ENCODE measurements at places on chromosomes 4 and X.

DNA sequence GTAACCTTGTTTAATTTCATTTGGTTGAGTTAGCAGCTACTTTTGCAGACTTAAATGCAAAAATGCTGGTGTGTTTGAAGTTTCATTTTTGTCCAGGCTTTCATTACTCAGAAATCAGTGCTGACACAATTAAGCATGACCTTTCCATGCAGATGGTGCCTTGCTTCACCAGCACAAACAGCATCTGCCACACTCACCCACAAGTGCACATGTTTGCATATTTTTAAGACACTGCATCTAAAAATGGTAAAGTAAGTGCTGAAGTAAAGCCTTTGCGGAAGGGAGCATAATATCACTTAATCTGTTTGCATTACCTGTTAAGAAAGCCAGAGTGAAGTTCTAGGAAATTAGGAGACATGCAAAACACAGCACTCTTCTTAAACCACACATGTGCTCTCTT lies 7.3 kb upstream of the DAPP1 start:
- no peak for DNase-seq

DNA sequence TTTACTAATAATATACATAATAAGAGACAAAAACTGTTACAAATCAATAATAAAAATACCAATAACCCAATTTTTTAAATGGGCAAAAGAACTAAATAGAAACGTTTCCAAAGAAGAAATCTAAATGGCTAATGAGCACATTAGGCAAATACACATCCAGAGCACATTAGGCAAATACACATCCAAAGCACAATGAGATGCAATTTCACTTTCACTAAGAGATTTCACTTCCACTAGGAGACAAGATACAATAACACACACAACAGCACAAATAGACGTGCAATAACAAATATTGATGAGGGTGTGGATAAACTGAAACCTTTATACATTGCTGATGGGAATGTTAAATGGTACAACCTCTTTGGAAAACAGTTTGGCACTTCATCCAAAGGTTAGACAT lies 250.7 kb downstream of the ARAP2 start:
- DNase-seq: no peak

- DNase-seq: no peak
Measured at GRCh38 chr4:185145572-185145971, 2.5 kb downstream of the SLC25A4 start.

DNA sequence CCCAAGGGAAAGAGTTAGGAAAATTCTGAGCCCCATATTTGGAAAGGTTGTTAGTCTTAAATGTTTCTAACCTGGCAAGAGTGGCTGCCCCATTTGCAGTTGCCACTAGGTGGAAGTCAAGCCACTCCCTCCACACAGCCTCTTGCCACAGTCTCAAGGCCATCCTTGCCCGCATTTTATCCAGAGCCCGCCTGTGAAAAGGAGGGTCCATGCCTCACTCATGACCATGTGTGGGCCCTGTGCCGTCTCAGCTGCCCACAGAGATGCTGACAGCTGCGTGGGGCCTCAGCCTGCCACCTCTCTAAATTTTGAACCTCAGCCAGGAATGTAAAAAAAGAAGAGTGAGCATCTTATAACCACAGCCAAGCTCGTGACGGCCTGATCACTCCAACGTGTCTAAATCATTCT lies 201.5 kb upstream of the FAM241A start:
- DNase-seq: no peak

DNA sequence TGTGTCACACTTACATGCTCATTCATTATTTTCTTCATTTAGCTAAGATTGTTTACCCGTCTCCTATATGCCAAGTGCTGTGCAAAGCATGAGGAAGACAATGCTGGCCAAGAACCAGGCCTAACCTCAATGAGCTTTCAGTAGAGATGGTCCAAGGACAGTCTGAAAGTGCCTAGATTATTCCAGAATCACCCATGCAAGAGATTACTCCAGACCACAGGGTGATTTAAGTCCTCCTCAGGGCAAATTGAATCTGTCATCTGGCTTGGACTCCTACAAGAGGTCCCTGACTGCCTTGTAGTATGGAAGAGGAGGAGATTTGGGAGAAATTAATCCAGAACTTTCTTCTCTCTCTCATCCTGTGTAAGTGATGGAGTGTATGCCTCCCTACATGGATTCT lies 99.4 kb upstream of the NDP start:
- no peak for DNase-seq

DNA sequence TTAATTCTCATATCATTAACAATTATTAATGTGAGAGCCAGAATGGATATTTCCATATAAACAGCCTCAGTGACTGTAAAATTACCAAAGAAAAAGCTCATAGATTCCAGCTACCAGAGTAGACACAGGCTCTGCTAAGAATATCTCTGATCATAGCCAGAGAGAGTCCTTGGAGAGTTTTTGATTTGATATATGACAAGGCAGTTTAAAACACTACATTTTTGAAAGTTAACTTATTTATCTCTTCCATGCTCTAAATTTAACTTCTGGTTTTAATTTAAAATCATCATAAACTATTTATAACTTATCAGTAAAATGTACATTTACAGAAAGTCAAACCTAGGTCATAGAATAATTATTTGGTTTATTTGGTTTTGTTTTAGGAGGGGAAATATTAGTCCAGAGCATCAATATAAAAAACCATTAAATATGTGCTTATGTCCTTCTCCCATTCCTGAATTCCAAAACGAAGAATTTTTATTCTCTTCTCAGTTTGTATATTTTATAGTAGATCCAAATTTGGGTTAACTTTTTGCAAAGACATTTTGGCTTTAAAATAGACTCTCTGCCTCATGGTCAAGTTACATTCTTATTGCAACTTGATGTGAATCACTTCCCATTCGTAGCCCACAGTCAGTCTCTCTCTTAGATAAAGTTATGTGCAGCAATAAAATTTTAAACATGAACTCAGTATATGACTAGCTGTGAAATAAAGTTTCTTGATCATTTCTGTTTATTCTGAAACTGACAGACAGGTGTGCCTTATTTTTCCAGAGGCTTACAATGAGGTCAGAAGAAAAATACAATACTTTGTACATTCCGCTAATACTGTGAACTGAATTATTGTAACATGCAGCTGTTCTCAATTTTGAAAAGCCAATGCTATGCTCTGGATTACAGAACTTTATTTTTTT lies 267.1 kb downstream of the PAPSS1 start:
- no peak for DNase-seq

- DNase-seq: no peak
Measured at GRCh38 chr4:168711197-168712140, 214.6 kb downstream of the PALLD start.

GRCh38 chrX:76155786-76156185 lies 17.1 kb upstream of the PBDC1 start:
- no peak for DNase-seq

DNA sequence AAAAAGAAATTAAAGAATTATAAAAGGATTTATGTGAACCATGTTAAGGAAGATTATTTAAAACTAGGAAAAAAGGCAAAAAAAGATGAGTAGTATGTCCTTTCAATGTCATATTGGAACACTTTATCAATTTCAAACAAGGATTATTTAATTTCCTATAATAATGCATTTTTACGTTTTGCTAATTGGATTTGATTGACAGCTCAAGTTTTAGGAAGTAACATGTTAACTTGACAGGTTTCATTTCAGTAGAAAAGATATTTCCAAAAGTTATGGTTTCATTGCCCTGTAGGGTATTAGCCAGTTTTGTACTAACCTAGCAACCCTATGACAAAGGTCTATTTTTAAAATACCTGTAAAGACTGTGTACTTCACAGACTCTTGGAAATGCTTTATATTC lies 379.6 kb upstream of the ZFP42 start:
- no peak for DNase-seq

DNA sequence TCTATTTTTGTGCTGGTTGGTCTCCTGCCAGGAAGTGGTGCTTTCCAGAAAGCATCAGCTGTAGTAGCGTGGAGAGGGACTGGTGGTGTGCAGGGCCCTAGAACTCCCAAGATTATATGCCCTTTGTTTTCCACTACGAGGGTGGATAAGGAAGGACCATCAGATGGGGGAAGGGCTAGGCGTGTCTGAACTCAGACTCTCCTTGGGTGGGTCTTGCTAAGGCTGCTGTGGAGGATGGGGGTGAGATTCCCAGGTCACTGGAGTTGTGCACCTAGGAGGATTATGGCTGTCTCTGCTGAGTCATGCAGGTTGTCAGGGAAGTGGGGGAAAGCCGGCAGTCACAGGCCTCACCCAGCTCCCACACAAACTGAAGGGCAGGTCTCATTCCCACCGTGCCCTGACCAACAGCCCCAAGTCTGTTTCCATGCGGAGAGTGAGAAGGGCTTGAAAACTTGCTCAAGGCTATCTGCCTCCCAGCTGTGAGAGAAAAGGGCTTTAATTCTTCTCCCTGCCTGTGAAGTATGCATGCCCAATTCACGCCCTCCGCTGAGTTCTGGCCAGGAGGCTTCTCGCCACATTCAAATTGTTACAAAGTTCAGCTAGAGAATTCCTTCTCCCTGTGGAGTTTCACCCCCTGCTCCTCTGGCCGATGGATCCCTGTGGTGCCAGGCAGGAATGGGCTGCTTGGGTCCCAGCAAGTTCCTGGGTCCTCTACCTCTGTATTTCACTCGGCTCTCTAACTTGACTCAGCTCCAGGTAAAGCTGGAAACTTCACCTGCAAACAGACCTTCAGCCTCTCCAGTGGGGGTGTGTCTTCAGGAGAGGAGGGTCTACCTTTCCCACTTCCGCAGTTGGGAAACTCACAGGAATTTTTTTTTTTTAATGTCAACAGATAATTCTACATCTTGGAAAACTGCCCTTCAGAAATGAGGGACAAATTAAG lies 7.7 kb upstream of the CSTF2 start:
- DNase-seq: no peak

DNA sequence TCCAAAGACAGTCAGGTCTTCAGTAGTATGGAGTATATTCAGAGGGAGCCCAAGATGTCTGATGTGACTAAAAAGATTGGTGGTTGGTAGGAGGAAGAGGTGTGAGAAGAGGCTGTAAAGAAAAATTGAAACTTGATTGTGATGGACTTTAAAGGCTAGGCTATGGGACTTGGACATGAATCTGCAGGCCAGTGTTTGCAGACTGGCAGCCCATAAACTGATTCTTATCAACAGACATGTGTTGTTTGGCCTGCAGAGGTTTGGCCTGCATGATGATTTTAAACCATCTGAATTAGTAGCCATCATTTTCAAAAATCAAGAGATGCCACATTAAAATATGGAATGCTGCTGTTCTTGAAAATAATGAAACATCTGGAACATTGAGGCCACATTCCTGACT lies 5.4 kb upstream of the AR start:
- no peak for DNase-seq

DNA sequence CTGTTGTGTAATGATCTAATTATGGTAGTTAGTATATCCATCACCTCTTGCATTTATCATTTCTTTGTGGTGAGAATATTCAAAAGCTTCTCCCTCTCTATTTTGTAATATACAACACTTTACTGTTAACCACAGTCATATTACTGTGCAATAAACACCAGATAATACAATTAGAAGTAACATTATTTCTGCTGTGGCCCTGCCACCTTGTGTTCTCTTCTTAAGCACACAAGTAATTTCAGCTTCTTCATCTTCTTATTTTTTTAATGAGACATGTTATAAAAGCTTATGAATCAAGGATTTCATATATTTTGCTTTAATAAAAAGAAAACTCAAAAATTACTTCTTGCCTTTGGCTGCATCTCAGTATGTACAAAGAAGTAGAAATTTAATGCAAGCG lies 675.2 kb upstream of the INTU start:
- DNase-seq: no peak

DNA sequence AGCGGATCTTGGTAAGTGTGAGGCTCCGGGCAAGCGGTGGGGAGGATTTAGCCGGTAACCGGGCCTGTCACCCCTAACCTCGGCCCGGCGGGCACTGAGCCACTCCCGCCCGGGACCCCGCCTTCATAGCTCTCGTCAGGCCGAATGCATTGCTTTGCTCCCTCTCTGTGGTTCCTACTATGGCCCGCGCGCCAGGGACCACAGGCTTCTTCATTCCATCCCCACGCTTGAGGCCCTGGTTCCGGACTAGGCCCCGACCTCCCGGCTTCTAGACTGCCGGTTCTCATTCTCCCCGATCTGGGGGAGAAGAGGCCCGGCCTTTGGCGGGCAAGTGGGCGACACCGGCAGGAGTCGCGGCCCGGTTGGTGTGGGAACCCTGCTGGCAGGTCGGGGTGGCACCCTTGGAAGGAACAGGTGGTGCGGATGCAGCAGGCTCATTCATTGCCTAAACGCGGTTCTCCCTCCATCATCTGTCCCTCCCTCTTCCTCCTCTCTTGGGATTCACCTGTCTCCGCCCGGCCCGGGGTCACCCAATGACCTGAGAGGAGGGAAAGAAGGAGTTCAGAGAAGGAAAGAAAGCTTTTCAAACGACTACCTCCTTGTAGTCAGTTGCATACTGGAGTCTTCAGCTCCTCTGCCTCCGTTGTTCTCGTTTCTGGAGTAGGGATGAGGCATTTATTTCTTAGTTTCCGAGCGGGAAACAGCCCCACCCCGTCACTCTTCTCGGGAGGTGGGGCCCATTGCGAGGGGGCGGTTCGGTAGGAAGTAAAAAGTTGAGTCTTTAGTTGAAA lies at the start of gene NDUFC1:
Gene NDUFC1, minus strand, starts transcription at position 657 of the 791 bp plus-strand sequence. CDS start 6,679 bp downstream, outside the sequence.
- no peak for DNase-seq

- DNase-seq: no peak
Measured at GRCh38 chrX:39773150-39773549, 324.6 kb downstream of the BCOR start.

DNA sequence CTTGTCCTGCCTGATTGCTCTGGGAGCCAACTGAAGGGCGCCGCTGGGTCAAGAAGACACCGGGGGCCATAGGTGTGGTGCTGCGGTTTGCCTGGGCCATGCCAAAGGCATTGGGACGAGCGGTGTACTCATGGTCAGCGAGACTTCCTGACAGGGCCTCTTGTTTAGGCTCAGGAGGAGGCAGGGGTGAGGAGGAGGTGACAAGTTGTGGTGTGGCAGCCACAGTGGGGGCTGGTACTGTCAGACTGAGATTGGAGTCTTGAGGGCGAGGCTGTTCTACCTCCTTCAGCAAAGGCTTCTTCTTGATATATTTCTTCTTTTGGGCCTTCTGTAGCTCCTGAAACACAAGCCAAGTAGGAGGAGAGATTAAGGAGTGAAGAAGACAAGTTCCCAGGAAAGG lies 104.1 kb downstream of the PHF8 start:
- no peak for DNase-seq

- DNase-seq: no peak
Measured at GRCh38 chrX:16868920-16869319, 1.2 kb downstream of the RBBP7 start.

GRCh38 chr4:19063662-19064061 lies 1042.1 kb upstream of the LCORL start:
- DNase-seq: no peak

DNA sequence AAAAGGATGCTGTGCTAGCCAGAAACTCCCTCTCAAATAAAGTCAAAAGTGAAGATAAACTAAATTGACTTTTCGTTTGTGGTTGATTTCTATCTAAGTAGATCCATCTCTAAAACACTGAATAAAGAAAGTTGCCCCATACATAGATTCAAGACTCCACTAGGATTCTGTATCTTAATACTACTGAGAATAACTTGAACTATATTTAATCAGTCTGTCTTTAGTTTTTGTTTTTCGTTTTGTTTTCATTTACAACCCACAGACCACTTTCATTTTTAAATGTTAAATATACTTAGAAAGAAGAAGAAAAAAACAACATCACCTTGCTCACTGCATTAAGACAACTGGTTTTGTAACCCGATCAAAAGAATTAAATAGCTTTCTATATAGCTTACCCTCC lies 655.0 kb downstream of the RPA4 start:
- no peak for DNase-seq

All from omental fat pad (tissue), 4 donors.